ENCODE measurements at places on chromosomes 16 and 17.

GRCh38 chr17:55322453-55322985, 57.8 kb downstream of the HLF start:
- DNase-seq = no peak

GRCh38 chr17:38773258-38773657, 20.7 kb downstream of the PSMB3 start:
- DNase-seq = no peak

DNA sequence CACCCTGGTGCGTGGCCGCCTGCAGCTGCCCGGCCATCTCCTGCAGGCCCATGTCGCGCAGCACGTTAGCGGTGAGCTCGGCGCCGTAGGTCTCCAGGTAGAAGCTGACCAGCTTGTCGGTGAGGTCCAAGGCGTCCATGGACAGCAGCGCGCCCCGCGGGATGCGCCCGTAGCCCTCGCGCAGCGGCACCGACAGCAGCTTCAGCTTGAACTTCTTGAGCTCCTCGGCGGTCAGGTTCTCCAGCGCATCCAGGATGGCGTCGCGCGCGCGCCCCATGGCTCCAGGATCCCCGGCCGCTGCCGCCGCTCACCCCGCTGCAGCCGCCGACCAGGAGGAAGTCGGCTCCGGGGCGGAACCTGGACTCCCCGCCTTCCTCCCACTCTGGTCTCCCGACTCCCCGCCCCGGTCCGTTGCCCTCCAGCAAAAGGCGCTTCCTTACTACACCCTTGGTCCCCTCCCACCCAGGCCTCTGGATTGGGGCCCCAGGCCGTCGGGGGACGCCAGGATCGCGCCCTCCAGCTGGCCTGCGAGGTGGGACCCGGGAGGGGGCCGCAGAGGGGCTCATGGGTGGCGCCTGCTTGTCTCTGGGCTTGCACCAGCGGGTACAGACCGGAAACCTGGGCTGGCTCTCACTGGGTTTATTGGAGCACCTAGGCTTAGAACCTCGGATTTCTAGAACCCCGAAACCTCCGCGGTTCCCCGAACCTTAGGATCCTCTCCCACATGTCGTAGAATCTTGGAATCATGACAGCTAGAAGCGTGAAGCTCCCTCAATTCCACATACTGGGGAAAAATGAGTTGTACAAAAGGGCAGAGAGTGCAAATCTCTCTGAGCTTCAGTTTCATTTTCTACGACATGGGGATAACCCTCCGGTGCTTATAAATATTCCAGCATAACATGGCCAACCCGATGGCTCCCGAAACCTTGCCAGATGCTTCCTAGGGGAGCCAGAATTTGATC, at the start of gene PYCARD:
PYCARD (minus strand) TSS at position 347 of the 962 bp plus-strand sequence; CDS start at position 277, 70 bp downstream.
- DNase-seq = peak; percentile 54

DNA sequence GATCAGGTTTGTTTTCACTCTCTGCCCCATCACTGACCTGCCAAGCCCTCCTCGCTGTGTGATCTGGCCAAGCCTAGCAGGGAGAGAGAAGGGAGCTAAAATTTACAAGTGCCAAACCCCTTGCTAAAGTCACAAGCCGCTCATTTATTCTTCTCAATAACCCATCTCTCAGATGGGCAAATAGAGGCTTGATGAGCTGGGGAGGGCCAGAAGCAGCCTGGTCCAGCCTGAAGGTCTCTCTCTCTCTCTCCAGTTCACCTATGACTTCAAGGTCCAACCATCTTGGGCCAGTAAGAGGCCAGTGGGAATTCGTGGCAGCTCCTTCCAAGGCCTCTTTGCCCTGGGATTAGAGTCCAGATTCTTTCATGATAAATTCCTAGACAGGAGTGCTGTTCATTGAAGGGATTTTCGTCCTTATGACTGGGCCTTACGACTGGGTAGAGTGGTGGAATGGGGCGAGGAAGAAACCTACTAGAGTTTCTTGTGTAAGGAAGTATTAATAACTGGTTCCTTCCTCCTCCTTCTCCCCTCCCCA, 3.4 kb downstream of the CA7 start:
- no peak for DNase-seq

- no peak for DNase-seq
Measured at GRCh38 chr16:10067835-10068234, 114.4 kb downstream of the GRIN2A start.

DNA sequence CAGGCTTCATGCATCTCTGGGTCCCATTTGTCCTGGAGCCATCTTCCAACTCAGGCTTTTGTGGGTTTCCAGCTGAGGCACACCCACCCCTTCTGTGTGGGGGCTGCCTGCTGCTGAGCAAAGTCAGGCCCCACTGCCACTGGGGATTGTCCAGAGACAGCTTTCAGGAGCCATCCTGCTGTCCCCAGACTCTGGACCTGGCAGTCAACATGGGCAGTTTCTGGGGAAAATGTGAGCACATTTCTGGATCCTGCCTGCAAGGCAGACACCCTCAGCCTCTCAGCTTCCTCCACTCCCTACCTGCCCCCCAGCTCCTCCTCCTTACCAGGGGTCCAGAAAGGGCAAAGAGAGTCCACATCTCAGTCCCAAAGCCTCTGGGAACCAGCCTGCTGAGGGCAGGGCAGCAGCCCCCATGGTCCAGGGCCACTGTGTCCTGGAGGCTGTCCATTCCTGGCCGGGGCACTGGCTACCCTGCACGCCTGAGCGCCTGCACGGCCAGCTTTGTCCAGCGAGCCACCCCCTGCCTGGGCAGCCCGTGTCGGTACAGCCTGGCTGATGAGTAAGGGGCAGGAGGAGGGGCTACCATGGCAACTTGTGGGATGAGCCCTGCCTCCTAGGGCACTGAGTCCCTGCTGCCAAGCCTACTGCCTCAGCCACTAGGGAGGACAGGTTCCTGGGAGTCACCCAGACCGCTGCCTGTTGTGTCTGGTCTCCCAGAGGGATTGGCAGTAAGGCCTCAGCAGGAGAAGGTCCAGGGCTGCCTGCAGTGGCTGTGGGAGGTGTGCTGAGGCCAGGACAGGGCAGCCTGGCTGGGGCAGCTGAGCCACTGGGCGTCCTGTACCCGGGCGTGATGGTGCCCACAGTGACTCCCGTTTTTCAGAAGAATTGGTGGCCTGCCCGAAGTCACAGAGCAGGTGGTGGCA, at the start of gene SLC47A2:
SLC47A2 (minus strand) TSS at position 477 of the 923 bp plus-strand sequence; CDS start at position 448, 29 bp downstream.
- DNase-seq = no peak

DNA sequence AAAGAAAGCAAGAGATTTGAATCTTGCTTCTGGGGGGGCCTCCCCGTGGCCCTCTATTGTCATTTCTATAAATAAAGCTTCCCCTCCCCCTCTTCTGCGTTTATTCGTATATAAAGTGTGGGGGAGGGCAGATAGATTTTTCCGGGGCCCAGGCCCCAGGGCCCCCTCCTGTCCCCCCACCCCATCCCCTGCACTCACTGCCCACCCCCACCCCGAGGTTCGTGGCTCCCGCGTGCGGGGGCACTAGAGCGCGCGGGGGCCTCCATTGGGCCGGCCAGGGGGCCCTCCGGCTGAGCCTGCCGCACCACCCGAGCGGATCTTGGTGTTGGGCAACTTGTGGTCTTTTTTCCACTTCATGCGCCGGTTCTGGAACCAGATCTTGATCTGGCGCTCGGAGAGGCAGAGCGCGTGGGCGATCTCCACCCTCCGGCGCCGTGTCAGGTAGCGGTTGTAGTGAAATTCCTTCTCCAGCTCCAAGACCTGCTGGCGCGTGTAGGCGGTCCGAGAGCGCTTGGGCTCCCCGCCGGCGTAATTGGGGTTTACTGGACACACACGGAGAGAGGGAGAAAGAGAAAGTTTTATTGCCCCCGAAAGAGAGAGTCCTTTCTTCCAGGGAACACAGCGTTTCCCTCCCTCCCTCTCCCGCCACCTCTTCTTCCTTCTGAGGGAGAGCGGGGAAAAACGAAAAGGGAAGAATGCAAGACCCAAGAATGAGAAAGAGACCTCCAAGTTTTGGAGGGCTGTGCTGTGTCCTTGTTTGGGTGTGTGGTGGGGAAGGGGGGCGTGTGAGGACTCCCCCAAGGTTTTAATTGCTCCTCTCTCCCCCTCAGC, 1.5 kb downstream of the HOXB4 start:
- peak; percentile 90 for DNase-seq

DNA sequence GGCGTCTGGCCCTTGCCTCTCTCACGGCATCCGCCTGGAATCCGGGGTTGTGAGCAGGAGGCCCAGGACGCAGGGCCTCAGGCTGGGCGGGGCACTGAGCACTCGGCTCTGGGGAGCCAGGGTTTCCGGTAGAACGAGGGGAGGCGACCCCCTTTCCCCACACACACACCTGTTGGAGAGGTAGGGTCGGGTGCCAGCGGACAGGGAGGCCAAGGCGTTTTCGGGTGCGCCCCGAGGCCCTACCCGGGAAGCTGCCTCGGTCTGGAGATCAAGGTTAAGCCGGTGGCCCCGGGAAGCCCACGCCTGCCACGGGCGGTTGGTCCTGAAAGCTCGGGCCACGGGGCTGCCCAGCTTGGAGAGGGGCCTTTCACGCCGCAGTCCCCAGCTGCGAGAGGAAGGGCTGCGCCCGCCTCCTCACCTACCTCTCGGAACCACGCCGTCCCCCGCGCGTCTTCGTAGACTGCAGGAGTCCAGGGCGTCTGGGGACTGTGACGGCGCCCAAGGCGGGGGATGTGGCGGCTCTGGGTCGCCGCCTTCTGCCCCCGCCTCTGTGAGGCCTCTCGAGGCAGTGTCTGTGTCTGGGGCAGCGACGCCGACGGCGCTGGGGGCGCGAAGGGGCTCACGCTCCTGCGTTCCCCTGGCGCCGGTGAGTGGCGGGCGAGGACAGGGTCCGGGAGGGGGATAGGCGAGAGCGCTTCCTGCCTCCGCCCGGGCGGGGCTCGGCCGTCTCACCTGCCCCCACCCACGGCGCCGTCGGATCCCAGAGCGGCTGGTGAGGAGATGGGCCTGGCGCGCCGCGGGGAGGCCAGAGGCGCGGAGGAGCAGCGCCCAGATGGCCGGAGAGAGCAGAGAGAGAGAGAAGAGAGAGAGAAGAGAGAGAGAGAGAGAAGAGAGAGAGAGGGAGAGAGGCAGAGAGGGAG, 20.3 kb upstream of the HOXB9 start:
- no peak for DNase-seq

GRCh38 chr16:85678016-85678415, 10.7 kb downstream of the GINS2 start:
- no peak for DNase-seq

DNA sequence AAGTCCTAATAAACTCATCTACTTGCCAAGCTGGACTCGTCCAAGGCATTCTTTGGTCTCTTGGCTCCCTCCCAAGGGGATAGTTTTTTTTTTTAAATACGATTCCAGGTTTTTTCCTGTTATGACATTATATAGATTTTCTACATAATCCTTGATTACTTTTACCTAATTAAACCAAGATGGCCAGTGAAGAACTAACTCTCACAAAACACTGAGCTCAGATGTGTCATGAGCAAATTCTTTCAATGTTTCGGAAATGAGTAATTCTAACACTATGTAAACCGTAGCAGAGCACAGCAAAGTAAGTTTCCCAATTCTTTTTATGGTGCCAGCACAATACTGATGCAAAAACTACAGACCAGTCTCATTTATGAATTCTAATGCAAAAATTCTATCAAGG, 1.8 kb downstream of the ZNF23 start:
- peak; percentile 81 for DNase-seq

DNA sequence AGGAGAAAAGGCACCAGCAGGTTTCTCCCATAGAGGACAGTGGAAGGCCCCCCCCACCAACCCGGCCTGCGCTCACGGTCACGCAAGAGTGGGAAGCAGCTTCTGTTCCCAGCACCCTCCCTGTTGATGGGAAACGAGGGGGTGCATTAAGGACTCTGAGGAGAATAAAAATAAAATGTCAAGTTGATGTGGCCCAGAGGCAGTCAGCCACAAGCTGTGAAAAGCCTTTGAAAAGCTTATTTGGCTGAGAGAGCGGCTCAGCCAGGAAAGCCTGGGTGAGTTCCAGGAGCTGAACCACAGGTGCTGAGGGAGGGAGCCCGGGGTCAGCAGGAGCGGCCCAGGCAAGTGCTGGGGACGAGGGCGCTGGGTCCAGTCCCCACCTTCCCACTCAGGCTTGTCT, 26.9 kb upstream of the SPATA32 start:
- no peak for DNase-seq

- peak; percentile 82 for DNase-seq
Measured at GRCh38 chr17:14308965-14309879, 8.3 kb downstream of the HS3ST3B1 start.

DNA sequence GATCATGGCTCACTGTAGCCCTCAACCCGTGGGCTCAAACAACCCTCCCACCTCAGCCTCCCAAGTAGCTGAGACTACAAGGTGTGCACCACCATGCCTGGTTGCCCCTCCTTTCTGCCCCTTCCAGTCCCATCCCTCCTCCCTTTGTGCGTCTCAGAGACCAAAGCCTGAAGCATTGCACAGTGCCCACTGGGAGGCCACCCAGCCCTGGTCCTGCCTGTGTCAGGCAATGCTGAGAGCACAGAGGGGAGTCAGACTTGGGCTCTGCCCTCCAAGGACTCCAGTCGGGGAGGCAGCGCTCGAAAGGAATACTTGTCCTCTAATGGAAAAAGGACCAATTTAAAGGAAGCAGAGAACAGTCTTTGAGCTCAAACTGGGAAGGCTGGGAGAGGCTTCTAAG, 20.4 kb downstream of the RAI1 start:
- DNase-seq = no peak

DNA sequence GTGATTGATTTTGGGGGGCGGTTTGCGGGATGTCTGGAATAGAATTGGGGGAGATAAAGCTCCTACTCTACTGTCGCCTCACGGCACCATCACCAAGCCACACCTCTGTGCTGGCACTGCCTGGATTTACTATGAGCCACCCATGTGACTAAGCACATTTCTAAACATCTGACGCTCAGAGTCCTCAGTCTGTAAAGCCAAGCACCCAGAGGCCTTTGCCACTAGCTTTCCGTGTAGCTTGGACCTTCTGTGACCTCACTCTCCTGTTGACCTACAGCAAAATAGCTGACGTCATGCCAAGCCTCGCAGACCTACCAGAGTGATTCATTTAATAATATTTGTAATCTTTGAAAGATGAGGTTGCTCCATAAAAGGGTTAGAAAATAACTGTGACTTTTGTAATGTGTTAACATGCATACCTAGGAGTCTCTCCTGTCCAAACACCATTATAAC, 38.5 kb upstream of the MYOCD start:
- peak; percentile 42 for DNase-seq

DNA sequence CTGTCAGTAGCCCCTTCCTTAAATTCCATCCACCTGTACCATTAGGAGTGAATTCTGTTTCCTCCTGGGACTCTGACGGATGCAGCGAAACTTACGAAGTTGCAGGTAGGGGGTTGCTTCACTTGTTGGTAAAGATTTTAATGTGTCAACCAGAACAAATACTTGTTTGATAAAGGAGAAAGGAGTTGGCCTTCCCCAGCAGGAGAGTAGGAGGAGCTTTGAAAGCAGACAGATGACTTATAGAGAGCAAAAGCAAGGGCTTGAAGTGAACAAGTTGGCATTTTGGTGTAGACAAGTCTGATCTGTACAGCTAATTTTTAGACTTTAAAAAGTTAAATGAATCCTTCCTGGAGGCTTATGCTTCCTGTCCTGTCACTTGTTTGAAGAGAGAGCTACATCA, 38.1 kb upstream of the PMFBP1 start:
- no peak for DNase-seq
